ENCODE measurements at places on chromosomes 3 and 15. TPM values are rescaled to one million over a fixed set of nuclear protein-coding genes. Genes with fewer than 3 reads are reported as not detected.

The RPL32 gene
- 3,469 TPM for polyA plus RNA-seq

The SRGAP3 gene
- 22.3 TPM for polyA plus RNA-seq

The PODXL2 gene
- 5.0 TPM for polyA plus RNA-seq

The ITIH1 gene
- not detected for polyA plus RNA-seq

The TRANK1 gene
- polyA plus RNA-seq, result 3.9 TPM
